ENCODE measurements at places on chromosomes 12 and 14.

DNA sequence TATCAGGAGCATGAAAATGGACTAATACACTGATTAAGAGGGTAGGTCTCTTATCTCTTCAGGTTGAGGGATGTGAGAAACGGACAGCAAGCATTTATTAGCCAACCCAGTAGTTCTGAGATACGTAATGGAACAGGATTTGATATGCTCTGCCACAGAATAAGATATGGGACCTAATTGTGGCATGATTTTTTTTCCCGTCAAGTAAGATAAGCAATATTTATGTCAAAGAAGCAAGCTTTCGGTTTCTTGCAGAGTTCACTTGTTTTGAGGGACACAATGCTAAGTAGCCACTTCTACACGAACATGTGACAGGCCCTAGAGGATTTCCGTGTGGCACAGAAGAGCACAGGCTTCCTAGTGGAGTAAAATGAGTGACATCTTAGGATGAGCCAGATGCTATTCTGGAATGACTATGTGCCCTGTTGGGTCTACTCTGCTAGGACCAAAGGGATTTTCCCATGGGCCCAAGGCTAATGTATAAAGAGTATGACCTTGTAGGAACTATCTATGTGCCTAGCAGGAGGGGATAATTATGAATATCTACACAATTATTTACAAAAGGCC lies 57.9 kb downstream of the SLC38A1 start:
- DNase-seq = no peak

GRCh38 chr14:61477712-61478462 lies 156.5 kb downstream of the PRKCH start:
- no peak for DNase-seq

DNA sequence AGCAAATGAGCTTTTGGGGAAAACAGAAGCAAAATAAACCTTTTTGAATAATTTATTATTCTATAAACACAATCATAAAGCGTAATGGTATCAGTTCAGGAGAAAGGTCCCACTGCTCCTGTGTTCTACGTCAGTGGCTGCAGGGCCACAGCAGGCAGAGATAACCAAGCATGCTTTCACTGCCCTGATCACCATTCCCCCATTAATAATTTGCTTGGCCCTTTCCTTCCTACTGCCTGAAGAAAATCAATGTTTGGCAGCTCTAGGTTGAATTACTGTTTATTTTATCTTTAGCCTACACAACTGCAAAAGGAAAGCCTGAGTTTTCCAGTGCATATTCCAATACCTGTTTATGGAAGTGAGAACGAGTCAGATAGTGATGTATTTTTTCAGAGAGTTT lies 369.9 kb downstream of the DIO2 start:
- DNase-seq = no peak

- no peak for DNase-seq
Measured at GRCh38 chr14:99441157-99441870, 39.3 kb downstream of the SETD3 start.

DNA sequence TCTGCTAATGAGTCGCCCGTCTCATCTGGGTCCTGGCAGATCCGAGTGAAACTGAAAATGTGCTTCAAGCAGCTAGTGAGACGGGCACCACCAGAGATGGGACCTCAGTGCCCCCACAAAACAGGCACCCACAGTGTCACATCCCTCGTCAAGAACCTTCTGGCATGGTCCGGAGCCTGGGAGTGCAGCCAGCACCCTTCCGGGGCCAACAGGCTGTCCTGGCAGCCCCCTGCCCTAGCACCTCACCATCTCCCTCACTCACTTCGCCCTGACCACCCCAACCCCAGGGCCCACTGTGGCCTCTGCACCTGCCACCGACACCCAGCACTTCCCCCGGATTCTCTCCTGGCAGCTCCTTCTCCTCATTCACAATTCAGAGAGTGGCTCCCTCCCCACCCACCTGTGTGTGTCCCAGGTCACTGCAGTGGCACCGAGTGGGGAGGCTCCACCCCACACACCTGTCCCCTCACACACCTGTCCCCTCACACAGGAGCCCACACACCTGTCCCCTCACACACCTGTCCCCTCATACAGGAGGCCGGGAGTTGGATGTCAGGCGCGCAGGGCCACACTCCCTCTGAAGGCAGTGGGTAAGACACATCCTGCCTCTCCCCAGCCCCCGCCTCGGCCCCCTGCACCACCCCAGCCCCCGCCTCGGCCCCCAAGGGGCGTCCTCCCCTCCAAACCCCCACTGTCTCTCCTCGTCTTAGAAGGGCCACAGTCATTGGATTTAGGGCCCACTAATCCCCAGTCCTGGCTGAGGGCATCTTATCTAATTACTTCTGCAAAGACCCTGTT lies 7.9 kb downstream of the GALNT9 start:
- DNase-seq = no peak

- no peak for DNase-seq
Measured at GRCh38 chr14:52937869-52938268, 13.0 kb downstream of the FERMT2 start.

GRCh38 chr12:124390442-124391097 lies 95.7 kb downstream of the RFLNA start:
- no peak for DNase-seq

DNA sequence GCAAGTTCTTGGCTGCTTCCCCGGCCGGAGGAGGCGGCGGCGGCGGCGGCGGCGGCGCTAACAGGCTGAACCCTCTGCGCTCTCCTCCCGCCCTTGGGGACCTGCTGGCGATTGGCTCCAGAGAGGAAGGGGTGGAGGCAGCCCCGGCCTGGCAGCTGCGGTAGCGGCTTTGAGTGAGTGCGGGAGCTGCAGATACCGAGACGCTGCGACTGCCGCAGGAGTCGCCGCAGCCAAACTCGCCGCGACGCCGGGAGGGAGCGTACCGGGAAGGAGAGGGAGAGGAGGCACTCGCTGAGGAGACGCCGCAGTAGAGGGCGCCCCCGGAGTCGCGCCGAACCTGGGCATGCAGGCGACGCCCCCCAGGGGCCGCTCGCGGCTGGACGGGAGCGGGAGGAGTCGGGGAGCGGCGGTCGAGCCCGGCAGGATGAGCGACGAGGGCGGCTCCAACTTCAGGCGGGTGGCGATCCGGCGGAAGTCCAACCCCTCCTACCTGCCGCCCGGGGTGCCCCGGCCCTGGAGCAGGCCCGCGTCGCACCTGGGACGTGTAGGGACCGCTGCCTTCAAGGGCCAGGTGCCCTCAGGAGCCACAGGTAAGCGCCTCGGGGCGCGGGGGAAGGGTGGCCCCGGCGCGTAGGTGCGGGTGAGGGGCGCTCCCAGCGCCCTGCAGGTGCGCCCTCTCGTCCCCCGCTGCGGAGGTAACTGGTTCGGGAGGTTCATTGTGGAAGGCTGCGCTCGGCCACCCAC lies at the start of gene FGD4:
FGD4 (plus strand) TSS at position 189 of the 744 bp plus-strand sequence.
- peak; percentile 36 for DNase-seq

- DNase-seq = no peak
Measured at GRCh38 chr12:57231276-57232021, 1.9 kb downstream of the SHMT2 start.

- no peak for DNase-seq
Measured at GRCh38 chr12:93794738-93795137, 117.6 kb downstream of the CRADD start.

- DNase-seq = no peak
Measured at GRCh38 chr14:80629606-80630005, 311.9 kb downstream of the CEP128 start.

- DNase-seq = no peak
Measured at GRCh38 chr14:51507511-51507905, 144.2 kb upstream of the FRMD6 start.

- DNase-seq = no peak
Measured at GRCh38 chr14:64680013-64680713, 24.1 kb upstream of the PLEKHG3 start.

DNA sequence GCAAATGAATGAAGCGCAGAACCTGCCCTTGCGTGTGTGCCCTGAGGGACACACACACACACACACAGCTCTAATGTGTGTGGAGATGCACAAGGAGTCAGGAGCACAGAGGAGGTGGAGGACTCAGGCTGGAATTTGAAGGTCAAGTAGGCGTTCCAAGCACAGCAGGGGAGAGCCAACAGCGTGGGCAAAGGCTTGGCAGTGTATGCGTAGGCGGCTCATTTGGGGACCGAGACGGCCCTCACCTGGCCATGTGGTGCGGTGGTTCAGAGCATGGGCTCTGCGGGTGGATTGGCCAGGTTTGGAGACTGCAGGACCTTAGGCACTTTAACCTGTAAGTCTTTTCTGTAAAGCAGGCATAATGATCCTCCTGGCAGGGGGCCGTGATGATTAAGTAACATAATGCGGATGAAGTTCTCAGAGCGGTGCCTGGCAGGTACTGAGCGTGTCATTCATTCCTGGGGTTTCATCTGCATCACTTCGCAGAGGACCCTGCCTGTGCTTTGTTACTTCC lies 69.5 kb upstream of the SLC24A4 start:
- DNase-seq = no peak

GRCh38 chr14:62558451-62558850 lies 486.8 kb downstream of the KCNH5 start:
- DNase-seq = no peak

- DNase-seq = no peak
Measured at GRCh38 chr12:60489071-60489470, 893.2 kb downstream of the SLC16A7 start.

DNA sequence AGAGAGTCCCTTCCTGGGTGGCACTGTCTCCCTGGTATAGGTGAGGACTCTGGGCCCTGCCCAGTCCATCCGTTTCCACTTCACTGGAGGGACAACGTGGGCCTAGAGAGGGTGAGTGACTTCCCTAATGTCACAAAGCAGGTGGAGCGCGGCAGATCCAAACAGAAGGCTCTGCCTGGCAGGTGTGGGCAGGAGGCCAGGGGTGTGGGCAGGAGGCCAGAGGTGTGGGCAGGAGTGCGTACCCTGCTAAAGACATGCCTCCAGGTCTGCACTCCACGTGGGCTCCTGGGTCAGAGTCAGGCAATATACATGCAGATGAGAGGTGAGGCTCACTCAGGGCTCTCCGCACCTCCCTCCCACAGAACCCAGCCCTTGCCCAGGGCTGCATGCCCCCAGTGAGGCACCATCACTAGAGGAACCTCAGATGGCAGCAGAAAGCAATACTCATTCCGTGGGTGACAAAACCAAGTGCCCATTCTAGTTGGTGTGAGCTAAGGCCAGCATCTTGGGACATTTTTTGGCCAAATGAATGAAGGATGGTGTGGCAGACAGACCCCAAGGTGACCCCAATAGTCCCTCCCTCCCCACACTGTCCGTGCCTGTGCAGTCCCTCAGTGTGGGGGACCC lies 271.6 kb upstream of the RTL1 start:
- DNase-seq = no peak

DNA sequence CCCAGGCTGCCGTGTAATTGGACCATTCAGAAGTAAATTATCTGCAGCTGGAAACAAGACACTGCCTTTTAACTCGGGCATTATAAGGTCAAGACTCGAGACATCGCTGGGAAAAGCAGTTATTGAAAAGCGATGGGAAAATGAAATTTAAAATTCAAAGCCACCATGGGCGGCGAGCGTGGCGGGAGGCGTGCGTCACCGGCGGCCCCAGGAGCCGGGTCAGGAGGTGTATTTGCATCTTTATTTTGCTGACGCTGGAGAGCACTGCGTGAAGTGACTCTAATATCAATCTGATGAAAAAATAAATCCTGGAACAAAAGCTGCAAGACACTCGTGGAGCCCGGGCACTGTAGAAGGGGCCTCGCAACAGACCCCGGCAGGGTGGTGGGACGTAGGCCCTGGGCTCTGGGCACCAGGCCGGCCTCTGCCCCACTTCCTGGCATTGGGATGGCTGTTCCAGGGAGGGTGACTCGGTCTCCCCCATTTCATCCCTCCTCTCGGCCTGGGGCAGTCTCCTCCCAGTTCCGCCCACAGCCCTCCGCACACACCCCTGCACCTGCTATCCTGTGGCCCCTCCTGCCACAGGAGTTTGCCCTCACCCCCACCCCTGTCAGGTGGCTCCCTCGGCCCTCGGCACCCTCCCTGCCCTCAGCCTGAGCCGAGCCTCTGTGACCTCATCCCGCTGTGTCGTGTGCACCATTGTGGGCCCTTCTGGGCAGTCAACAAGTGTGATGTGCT lies 196.2 kb downstream of the KIF26A start:
- no peak for DNase-seq

- DNase-seq = peak; percentile 83
Measured at GRCh38 chr14:56579345-56580220, at the start of gene TMEM260. TMEM260 (plus strand) TSS chr14:56579798; CDS start chr14:56579915, 117 bp downstream.

- no peak for DNase-seq
Measured at GRCh38 chr12:119096429-119097202, 82.1 kb upstream of the HSPB8 start.

DNA sequence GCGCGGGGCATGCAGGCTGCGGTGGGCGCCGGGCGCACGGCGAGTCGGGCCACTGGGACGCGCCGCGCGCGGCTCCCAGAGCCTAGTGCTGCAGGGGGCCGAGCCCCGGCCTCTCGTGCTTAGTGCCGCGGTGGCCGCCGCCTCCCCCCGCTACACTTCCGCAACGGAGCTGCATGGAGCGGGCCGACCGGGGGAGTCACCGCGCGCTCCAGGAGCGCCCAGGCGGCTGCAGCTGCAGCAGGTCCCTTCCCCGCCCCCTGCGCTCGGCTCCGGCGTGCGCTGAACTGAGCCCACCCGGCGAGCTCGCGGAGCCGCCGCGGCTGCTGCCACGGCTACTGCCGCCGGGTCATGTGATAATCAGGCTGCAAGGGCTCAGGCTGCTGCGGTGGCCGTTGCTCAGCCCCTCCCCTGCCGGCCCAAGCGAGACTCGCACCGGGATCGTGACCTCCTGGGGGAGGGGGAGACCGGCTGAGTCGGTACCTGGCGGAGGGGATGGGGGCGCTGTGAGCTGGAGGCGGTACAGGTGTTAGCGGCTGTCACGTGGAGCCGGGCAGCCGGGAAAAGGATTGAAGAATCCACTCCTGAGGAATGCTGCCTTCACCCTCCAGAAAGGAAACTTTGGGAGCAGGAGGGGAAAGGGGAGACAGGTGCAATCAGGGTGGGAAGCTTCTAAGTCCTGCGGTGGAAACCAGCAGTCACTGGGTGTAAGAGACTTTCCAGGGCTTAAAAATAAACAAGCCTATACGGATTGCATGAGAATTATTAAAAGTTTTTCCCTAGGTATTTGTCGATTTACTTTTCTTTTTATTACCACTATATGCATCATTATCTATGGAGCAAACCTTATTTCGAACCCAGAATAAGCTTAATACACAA lies at the start of gene PPM1H:
PPM1H (minus strand) TSS at position 352 of the 876 bp plus-strand sequence. CDS start 414 bp downstream, outside the sequence.
- DNase-seq = no peak

GRCh38 chr12:68580911-68581310 lies 29.8 kb upstream of the RAP1B start:
- DNase-seq = no peak

DNA sequence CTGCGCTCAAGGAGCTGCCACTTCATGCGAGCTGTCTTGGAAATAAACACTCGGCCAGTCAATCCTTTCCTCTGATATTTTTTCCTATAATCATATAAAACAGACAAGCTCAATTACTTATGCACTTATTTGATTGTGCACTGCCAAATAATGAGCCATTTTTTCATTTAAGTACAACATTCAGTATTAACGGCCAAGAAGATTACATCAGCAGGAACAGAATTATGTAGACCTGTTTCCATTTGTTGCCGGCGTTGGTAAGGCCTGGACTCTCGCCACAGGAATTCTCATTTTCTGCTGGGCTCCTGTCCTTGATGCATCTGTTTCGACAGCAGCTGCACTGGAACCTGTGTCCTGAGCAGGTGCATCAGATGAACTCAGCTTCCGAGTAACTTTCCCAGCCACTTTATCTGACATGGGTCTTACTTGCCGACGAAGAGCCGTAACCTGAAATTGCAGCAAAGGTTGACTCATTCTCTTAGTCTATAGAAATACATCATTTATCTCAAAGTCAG lies 110.2 kb downstream of the KIF21A start:
- no peak for DNase-seq

Measured in effector CD8-positive, alpha-beta T cell (primary cell).